GM13976 (cell line): ENCODE measurements at places on chromosomes 6 and 20.
A peak's percentile ranks its signal among the peaks of the same experiment; 100 is the strongest.

GRCh38 chr6:139973669-139974344 lies 599.4 kb upstream of the CITED2 start:
- DNase-seq = no peak

- DNase-seq = peak; percentile 15
These were observed 1.9 kb upstream of the VGLL2 start for GRCh38 chr6:117263353-117263927.

DNA sequence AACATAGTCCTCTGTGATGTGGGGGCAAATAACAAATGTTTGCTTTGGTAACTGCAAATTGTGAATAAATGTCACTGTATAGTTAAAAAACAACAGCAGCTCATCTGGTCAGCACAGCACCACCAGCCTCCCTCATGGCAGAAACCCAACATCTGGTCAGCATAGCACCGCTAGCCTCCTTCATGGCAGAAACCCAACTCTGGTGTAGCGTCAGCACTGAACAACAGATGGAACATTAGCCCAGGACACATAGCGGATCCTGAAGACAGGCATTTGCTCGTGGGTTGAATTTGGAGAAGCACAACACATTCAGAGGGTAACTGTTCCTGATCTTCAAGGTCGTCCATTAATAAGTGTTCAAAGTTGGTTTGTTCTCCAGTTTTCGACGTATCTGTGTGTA lies 265.9 kb downstream of the DLL1 start:
- DNase-seq = no peak

GRCh38 chr6:73375216-73375615 lies 5.5 kb upstream of the OOEP start:
- no peak for DNase-seq

GRCh38 chr20:9409352-9409751 lies 105.0 kb upstream of the LAMP5 start:
- no peak for DNase-seq

DNA sequence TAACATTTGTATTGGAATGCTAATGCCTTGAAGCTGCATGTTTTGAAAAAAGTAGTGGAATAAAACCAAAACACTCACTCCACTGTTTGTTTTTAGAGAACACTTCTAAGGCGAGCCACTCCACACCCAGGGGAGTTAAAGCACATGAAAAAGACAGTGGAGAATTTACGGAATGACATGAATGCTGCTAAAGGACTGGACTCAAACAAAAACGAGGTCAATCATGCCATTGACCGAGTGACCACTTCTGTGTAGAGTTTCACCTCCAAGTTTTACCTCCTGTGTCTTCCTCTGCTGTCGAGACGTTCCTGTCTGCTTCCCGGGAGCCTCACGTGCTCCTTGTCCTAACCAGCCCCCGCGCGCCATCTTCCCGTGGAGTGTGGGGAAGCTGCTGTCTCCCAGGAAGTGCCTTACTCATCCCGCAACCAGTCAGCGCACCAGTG lies 127.8 kb downstream of the LRRC1 start:
- no peak for DNase-seq

- no peak for DNase-seq
These were observed 203.4 kb upstream of the KCNQ5 start for GRCh38 chr6:72418495-72418894.

- DNase-seq = no peak
These were observed 49.6 kb downstream of the ATXN1 start for GRCh38 chr6:16711546-16712254.

DNA sequence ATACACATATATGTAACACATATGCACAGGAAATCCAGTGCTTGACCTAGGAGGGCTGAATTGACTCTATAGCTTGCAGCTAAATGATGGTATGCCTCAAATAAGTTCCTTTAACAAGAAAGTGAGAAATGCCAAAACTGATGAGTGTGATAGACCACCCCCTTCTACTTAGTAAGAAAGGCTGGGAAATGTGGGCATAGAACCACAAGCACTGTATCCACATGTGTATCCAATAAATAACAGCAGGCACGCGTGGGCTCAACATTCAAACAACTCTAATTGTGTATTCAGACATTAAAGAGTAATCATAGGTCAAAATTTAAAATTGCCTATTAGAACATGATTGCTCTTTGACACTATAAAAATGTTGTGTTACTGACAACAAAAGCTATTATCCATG lies 54.1 kb downstream of the FAM83B start:
- DNase-seq = no peak

DNA sequence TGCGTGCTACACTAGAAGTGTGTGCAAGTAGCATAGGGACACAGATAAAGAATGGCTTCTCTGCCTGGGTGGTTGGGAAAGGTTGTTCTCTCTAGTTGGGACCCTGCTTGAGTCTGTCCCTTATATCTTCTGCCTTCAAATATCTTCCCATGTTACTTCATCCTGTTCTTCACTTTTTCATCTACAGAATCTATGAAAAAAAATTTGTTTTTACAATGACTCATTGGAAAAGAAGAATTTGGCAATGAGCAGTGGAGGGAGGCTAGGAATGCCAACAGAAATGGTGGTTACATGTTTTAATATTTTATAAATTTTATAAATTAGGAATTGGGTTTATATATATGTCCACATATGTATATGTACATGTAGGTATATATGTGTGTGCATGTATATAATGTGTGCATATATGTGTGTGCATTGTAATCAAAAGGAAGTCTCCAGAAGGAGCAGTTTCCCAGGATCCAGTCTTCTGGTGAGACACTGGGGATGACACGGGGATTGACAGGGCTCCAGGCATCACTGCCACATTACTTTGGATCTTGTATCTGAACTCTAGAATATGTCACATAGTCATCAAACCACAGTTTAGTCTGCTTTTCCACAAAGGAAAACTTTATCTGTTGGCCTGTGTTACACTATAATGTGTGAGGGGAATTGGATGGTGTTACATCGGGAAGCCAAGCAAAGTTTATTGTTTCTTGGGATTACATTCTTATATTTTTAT lies 75.3 kb upstream of the RIPOR2 start:
- DNase-seq = no peak

GRCh38 chr6:92892626-92893170 lies 526.7 kb downstream of the EPHA7 start:
- DNase-seq = no peak

GRCh38 chr6:105607636-105608621 lies 205.0 kb upstream of the PREP start:
- no peak for DNase-seq

- peak; percentile 77 for DNase-seq
These were observed 113.9 kb upstream of the NAA20 start for GRCh38 chr20:19903168-19903811.

DNA sequence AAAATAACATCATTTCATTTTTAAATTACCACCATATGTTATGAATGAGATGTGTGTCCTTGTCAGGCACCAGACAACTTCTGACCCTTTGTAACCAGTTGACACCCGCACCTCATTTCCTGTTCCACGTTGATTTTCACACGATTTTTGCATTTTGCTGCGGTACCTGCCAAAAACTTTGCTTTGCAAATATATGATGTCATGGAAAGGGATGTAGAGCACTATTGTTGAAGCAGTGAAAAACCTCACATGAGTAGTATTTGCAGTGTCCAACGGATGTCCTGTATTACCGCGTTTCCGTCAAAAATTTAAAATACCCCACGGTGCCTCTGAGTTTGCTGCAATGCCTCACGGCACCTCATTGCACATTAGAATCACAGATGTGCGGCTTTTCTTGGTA lies 115.6 kb downstream of the MTHFD1L start:
- peak; percentile 46 for DNase-seq

DNA sequence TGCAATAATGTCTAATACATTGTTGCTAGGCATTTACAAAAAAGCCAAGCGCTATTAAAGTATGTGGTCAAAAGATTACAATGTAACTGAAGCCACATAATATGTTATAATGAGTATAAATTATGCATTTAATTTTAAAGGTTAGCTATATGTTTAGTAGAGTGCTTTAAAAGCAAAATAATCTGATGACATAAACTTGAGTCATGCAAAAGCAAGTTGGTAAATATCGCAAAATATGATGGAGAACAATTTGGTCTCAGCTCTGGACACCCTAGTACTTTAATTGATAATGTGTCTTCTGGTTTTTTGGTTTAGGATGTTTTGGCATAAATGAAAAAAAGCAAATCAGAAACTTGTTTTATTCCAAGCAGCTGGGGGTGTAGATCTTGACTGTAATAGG lies 188.6 kb upstream of the RREB1 start:
- no peak for DNase-seq

DNA sequence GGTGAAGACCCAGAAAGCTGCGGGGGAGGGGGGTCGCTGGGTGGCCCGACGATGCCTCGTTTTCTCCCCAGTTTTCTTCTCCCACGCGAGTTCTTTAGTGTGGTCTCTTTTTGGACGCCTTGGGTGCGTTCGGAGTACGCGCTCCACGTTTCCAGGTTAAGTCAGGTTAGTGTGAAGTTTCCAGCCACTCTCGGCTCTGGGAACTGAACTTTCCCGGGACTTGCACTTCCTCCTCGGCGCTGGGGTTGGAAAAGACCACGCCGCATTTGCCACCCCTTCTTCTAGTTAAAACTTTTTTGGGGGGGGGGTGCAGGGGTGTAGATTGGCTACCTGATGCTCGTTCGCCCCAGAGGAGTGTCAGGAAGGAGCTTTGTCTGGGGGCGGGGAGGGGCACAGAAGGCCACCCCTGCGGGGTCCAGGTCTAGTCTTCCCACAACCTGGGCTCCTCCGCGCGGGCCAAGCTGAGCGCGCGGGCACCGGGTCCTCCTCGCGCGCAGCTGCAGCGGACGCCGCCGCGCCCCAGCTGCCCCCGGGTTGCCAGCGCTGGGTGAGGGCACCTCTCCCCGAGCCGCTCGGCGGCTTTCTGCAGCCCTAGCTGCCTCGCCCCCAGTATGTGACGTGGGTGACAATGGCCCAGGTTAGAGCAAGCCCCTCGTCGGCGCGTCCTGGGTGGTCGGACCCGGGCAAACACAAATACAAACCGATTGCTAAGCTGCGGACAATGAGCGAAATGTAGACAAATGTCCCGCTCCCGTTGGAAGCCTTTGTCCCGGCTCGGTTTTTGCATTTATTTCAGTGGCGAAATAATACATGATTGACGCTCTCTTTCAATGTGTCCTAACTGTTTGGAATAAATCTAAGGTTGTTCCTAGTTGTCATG lies 1.7 kb upstream of the NKX2-2 start:
- DNase-seq = peak; percentile 31

- no peak for DNase-seq
These were observed 18.4 kb downstream of the TENT5A start for GRCh38 chr6:81734081-81734480.

DNA sequence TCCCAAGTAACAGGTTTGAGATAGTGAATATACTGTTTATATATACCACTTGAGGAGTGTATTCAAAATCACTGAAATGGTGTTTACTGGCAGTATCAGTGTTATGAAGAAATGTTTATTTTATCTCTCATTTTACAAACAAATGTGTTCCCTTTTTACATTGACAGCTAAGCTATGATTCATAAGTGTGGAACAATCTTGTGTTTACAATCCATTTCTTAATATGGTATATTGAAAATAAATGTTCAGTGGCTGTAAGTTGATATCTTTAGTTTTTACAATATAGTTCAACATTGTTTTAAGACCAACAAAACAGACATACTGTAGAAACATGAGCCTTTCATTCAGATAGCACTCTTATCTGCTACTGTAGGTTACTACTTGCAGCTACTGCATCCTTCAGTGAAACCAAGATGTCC lies 14.3 kb downstream of the PHF3 start:
- no peak for DNase-seq

DNA sequence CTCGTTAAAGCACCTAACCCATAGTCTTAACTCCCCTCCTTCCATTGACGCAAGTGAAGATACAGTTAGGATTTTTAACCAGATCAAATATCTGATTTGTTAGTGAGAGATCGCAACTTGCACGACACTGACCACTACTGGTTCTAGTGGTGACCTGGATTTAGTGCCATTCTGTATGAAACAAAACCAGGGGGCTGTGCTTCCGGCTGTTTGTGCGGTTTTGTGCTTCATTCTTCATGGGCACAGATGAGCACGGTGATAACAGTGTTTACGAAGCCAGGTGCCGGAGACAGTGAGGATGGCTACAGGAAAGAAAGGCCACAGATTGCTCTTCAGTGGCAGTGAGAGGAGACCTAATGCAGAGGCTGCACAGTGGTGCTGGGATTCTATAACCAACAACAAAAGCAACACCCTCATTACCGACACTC lies 75.5 kb downstream of the NOL4L start:
- no peak for DNase-seq

DNA sequence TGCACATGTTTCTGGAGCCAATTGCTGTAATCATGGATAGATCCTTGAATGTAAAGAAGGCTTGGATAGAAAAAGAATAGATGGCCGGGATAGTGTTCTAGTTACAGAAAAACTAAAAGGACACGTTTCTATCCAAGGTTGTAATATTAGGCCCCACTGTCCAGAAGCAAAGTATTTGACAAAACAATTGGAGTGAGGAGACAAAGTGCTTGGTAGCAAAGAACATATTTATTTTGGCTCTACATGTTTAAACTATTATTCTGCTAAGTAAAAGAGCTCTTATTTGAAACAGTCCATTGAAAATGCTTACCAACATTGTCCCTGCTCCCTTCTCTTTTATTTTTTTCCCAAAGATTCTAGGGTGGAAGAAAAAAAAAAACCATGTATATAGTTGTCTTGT lies 94.4 kb downstream of the MYO6 start:
- DNase-seq = no peak

- no peak for DNase-seq
These were observed 52.9 kb upstream of the FABP7 start for GRCh38 chr6:122726649-122727048.

DNA sequence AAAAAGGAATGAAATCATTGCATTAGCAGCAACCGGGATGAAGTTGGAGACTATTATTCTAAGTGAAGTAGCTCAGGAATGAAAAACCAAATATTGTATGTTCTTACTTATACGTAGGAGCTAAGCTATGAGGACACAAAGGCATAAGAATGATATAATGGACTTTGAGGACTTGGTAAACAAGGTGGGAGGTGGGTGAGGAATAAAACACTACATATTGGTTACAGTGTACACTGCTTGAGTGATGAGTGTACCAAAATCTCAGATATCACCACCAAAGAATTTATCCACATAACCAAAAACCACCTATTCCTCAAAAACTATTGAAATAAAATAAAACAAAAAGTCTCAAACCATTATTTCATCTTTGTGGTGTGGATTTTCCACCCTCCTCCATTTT lies 593.5 kb downstream of the TENT5A start:
- DNase-seq = no peak

DNA sequence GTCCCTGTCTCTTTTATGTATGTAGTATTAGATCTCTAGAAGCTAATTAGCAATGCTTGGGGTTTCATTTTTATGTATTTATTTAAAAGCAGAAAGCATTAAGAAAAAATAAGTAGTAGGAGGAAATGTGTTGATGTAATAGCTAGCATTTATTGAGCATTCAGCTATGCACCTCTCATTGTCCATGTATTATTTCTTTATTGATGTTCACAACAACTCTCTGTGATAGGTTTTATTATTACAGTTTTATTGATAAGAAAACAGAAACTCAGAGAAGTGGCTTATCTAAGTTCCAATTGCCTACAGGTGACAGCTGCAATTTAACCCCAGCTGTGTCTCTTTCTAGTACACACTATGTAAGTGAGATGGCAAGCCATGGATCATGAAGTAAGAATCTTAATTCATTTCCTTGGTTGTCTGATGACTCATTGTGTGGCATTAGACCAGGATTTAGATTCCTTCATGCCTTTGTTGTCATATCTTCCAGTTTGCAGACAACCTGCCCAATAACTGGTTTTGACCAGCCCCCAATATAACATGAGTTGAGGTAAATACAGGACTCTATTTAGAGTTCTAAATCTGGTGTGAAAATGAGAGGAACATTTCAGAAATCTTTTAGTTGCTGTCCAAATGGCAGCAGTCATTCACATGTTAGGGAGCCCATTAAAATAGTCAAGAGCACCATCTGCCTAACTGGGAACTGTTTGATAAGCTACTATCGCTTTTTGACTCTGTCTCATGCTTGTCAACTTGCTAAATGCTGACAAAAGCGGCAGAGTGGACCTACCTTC lies 170.8 kb upstream of the PHACTR1 start:
- DNase-seq = no peak
